ENCODE measurements at places on chromosomes 2 and 18.

DNA sequence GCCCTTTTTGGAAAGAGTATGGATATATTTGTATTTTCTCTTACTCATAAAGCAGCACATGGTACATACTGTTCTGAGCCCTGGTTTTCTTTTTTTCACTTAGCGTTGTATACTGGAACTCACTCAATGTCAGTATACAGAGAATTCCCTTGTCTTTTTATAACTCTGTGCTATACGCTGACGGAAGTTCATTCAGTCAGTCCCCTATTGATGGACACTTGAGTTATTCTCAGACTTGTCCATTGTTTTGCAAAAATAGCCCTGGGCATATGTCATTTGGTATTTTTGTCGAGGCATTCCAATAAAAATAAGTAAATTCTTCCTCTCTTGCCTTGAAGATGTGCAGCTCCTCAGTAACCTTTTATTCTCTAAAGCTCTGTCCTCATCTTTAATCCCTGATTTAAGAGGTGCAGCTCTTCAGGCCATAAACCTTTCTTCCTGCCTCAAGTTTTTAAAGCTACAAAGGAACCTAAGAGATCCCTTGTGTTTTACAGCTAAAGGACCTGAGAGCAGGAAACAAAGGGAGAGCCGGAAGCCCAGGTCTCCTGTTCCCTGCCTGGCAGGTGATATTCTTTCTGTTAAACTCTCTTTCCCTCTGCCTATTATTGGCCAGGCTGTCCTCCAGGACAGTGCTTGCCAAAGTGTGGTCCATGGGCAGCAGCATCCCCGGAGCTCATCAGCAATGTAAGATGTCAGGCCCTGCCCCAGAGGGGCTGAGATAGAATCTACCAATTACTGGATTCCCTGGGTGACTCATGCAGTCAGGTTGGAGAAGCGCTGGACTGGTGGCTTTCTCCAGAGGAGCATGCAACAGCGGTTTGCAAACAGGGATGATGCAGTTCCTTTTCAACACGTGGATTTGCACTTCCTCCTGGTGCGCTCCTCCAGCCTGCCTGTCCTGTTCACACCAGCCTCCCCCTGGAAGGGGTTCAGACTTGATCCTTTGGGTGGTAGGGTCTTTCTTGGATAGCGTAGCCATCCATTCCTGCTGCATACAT, 158.0 kb downstream of the NEDD4L start:
- no peak for DNase-seq

GRCh38 chr2:20025065-20025786, 12.8 kb upstream of the MATN3 start:
- no peak for DNase-seq

GRCh38 chr2:120749506-120750431, 14.1 kb downstream of the GLI2 start:
- no peak for DNase-seq

DNA sequence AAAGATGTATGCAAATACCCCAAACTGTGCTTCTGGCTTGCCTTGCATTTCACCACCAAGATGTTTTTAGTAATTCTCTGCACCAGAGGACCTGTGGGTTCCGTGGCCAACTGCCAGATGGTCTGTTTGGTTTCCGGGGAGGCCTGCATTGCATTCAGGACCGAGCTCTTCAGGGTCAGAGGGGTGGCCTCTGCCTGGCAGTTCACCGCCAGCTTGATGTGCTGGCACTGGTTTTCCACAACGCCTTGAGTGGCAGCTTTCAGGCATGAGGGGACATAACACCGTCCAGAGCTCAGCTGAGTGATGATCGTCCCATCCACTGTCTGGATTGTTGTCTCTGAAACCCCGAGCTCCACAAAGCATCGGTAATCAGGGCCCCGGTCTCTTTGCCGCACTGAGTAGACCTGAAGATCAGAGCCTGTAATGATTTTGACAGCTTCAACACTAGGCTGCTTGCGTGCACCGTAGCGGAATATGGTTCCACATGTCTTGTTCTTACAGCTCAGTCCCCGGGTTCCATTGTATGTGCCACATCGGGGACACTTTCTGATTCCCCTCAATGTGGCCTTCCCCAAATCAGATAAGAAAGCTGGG, 9.4 kb downstream of the C2orf42 start:
- DNase-seq = no peak

DNA sequence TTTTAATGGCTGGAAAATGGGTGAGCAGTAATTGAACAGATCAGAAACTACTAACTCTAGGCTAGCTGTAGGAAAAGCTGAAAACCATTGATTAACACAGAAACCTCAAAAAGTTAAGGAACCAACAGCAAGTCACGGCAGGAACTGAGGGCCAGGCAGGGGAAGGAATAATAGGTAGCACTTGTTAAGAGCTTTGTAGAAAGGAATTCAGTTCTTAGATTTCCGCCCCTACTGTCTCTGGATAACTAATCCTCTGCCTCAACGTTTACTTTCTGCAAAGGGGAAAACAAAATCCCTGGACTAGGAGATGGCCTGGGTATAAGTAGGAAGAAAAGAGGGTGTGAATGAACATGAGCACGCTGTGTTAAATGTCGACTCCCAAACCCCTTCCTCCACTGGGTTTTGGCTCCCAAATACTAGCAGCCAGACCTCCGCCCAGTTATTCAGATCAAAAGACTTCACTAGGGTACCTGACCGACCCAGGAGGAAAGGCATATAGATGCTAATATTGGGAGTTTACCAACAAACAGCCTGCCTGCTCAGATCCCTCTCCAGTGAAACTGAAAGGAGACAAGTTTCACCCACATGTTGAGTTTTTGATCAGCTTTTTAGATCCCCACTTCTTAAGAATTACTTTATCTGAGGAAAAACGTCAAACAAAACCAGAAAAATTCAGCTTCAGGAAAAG, 12.4 kb downstream of the SMAD2 start:
- no peak for DNase-seq

- DNase-seq = no peak
Observed at GRCh38 chr2:58939388-58939787, 698.3 kb upstream of the FANCL start.

DNA sequence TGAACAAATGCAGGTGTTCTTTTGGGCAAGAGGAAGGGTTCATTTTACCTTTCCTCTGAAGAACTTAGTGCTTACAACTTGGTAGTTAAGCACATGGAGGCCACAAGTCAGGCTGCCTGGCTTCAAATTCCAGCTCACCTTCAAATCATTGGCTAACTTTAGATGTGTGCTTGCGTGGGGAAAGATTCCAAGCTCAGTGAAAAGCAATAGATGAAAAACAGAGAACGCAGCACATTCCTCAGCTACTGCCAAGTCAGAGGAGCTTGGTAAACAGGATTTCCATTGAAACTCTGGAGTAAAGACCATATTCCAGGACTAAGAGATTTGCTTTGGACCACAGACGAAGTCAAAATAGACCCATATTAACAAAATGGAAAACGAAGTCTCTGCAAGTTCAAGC, 96.3 kb upstream of the ASB18 start:
- no peak for DNase-seq

DNA sequence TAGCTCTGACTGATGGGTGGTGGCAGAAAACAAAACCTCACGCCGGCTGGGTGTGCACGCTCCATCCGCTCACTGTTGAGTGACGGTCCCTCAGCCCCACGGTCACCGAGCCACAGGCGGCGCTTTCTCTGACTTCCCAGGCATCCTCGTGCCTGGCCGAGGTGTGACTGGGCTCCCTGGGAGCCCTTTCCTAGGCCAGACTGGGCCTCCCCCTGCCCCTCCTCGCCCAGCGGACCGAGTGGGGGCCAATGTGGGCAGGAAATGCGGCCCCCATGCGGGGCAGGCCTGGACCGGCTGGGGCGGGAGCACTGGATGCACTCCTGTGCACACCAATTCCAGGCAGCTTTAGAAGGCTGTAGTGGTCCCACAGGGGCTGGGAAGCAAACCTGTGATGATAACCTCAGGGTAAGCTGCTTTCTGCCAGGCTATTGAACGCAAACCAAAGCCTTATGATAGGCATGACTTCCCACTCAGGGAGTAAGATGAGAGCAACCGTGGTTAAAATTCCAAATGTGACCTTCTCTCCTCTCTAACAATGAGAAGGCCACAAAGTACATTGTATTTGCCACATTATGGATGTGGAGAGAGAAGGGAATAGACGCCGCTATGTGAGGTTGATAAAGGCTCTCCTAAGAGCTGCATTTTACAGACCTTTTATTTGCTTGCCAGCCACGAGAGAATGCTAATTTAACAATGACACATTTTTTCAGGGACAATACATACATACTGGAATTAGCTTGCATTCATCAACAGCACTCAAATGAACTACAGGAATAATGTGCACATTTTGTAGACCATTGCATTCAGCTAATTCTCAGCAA, 83.9 kb upstream of the PGAP1 start:
- DNase-seq = no peak

DNA sequence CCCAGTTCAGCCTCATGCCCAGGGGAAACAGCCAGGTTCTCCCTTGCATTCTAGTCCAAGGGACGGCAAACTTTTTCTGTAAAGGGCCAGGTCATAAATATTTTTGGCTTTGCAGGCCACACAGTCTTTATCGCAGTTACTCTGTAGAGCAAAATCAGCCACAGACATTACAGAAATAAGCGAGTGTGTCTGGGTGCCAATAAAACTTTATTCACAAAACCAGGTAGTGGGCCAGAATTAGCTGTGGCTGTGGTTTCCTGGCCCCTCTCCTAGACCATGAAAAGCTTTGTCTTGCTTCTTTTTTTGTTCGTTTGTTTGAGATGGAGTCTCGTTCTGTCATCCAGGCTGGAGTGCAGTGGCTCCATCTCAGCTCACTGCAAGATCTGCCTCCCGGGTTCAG, 80.1 kb downstream of the EIPR1 start:
- no peak for DNase-seq

GRCh38 chr2:85564144-85564563, 2.9 kb upstream of the GGCX start:
- no peak for DNase-seq

- DNase-seq = no peak
Observed at GRCh38 chr18:7601246-7601615, 34.1 kb downstream of the PTPRM start.

DNA sequence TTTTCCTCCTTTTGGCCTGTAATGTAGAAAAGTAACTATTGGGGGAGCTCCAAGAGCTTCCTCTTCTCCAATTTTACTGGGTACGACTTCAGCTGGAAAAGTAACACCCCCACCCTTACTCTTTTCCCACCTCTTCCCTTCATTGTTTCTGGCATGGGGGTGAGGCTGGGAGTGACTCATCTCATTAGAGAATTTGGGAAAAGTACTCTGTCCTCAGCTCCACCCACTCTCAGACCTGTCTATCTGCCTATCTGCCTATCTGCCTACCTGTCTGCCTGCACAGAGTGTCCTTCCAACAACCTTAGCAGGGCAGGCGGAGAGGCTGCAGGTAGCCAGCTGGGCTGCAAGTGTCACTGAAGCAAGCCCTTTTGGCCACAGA, 93.6 kb downstream of the EPHA4 start:
- no peak for DNase-seq

GRCh38 chr2:171595456-171595855, 73.2 kb downstream of the CYBRD1 start:
- no peak for DNase-seq

GRCh38 chr18:5393779-5394178, 98.3 kb upstream of the ZBTB14 start:
- no peak for DNase-seq

GRCh38 chr2:233163486-233164103, 87.9 kb upstream of the ATG16L1 start:
- DNase-seq = no peak

- no peak for DNase-seq
Observed at GRCh38 chr2:168086851-168087250, 160.5 kb downstream of the STK39 start.

- DNase-seq = no peak
Observed at GRCh38 chr2:101442042-101442666, 32.8 kb downstream of the RFX8 start.

- no peak for DNase-seq
Observed at GRCh38 chr18:75582406-75582821, 154.9 kb upstream of the SMIM21 start.

- DNase-seq = no peak
Observed at GRCh38 chr2:133952896-133953295, 301.0 kb upstream of the MGAT5 start.

- DNase-seq = no peak
Observed at GRCh38 chr2:229279516-229279915, 8.4 kb upstream of the PID1 start.

GRCh38 chr18:21366896-21367295, 124.9 kb downstream of the GREB1L start:
- DNase-seq = no peak

- DNase-seq = no peak
Observed at GRCh38 chr2:161983866-161984265, 90.1 kb downstream of the DPP4 start.

DNA sequence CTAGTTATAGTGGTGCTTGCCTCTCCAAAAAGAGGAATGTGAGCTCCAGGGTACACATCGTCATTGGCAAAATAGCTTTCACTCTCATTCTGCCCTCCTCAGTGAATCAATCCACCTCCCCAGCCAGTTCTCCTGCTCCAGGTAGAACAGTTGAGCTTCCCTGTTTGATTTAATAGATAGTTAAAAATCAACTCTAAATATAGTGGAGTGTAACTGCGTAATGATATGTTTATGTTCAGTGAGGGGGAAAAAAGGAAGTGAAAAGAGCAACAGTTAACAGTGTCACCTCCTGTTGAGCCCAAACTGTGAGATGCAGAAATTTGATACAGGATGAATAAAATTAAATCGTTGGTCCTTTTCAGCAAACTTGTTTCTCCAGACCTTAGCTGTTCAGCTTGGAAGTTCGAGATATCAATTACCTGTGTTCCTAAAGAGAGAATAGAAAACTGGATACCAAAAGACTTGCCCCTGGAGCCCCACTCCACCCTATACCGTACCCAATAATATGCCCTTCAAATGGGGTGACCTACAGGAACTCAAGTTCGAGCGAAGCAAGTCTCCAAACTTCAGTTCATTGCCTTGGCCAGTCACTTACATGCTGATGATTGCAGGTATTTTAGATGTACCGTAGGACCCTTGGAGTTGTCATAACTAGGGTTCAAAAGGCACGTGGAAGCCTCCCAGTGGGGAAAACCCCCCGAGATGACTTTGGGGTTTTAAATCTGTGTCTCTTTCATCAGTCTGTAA, 708.4 kb downstream of the RNF144A start:
- no peak for DNase-seq

- peak; percentile 10 for DNase-seq
Observed at GRCh38 chr2:28620801-28621171, 124.9 kb downstream of the PLB1 start.

DNA sequence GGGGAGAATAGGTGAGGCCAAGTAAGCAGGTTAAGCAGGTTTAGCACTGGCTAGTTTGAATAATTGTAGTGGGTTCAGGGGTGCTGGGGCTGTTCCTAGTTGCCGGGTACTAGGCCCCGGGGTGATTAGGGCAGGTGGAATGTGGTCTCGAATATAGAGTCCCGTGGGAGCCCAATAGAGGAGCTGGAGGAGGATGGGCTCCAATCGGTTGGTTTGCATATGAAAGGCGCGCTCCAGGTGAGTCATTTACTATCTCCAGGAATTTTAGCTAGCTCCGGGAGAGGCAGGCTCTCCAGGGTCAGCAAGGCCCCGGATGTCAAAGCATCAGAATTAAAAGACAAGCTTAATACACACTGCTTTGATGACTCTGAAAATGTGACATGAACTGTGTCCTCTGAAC, 304.0 kb downstream of the ZNF521 start:
- no peak for DNase-seq

GRCh38 chr2:69097891-69098655, 85.1 kb downstream of the ANTXR1 start:
- DNase-seq = no peak

- DNase-seq = no peak
Observed at GRCh38 chr2:230578106-230578505, 134.5 kb upstream of the CAB39 start.

Data from CD4-positive, alpha-beta T cell treated with Interleukin-21 for 1 hour (primary cell).